ENCODE measurements at places on chromosomes 2 and 18.

DNA sequence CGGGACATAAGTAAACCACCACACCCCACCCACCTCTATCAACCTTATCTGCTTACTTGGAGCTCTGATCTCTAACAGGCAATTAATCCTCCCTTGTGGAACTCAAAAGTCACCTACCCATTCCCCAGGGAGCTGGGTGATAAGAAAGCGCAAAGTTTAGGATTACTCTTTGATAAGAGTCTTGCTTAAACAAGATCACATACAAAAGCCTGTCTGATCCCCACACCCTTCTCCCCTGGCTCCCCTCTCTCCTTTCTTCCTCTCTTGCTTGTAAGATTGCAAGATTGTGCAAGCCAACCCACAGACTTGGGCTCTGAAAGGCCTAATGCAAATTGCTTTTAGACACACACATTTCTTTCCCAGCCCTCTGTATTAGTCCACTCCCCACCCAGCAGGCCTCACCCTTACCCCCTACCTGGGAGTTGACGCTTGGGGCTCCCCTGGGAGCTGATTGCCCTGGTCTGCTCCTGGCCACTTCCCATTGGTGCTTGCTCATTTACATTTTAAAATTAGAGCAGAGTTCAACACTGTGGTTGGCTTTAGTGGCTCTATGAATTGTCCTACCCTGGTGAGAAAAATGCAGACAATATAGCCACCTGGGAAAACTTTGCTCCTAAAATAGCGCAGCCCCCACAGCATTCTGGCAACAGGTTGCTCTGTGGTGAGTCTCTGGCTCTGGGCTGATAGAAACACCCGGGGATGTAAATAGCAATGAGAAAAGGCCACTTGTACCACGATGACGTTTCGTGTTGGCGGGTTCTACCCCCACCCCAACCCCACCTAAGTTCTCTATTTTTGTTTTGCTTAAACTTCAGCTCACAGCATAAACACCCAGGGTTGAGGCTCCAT is 92.8 kb upstream of the MSH2 start:
- DNase-seq = peak; percentile 47

- no peak for DNase-seq
Measured at GRCh38 chr18:6885006-6885481, 155.5 kb downstream of the ARHGAP28 start.

GRCh38 chr18:48932822-48933510 is 17.8 kb downstream of the SMAD7 start:
- peak; percentile 44 for DNase-seq

DNA sequence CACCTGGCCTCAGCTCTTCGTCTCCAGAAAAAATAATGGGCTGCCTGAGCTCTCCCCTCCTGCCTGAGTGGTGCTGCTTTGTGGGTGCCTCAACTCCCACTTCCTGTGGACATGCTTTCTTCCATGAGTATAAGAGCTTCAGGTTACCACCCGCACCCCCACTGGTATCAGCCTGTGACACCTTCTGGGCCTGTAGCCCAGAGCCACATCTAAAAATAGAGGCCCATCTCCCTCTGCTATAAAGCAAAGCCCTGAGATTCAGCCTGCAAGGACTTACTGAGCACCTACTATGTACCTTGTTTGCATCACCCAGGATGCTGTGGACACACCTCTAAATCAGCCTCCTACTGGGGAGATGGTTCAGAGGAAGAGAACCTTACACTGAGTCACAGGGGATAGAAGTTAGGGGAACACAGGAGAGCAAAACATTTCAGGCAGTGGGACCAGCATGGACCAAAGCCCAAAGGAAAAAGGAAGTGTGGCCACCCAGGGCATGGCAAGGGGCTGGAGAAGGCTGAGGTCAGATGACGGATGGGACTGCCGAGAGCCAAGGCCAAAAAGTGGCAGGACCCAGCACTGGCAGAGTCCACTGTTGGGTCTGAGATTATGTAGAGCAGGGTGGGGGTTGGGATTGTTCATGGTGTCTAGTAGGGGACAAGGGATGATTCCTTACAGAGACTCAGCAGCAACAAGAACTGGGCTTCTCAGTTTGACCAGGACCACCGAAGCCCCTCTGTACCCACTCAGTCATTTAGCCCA is 123.7 kb upstream of the PPP1CB start:
- peak; percentile 73 for DNase-seq
